ENCODE measurements at places on chromosomes 2 and 18.

DNA sequence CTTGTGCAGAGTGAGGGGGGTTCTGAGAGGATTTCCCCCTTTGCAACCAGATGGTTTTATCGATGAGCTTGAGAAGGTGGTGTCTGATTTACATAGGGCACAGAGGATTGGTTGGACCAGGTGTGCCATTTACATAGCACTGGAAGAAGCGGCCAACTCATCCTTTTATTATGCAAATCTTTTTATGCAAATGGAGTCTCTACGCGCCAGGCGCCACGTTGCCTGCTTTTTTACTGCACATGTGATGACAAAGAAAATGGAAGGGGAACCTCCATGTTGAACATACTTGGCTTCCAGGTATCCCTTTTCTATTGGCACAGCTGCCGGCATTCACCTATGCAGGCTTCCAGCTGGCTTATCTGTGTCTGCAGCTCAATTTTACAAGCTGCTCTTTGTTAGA is 18.4 kb upstream of the TXNL4A start:
- DNase-seq, result no peak

GRCh38 chr2:218223046-218223445 is 6.1 kb downstream of the ARPC2 start:
- DNase-seq, result no peak

DNA sequence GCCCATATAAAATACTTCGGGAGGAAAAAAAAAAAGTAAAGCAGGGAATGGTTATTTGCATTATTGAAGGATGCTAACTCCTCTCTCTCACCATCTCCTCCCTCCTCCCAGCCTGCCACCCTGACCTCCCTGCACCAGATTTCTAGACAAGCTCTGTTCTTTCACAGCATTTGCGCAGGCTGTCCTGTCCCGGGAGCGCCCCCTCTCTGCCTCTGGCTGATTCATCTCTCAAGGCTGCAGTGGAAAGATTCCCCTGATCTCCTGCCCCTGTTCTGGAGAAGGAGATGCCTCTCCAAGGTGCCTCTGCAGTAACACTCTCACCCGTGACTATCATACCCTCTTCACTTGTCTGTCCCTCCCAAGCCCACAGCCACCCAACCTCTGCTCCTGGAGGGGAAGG is 38.5 kb downstream of the COL4A4 start:
- DNase-seq, result peak; percentile 5

DNA sequence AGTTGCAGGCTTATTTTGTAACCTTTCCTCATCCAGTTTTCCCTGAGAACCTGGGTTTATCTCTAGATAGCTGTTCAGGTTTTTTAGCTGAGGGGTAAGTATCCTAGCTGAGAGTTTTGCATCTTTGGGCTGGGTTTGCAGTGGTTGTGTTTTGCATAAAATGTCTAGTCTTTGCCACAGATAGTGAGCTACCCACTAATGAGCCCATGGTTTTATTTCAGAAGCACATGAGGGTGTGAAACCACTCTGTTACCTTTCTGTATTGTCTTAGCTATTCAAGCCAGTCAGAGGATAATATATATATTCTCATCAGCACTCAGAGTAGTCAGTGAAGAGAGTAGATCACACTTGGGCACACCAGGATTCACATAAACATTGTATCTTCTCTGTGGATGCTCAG is 24.6 kb upstream of the TXNDC2 start:
- no peak for DNase-seq

DNA sequence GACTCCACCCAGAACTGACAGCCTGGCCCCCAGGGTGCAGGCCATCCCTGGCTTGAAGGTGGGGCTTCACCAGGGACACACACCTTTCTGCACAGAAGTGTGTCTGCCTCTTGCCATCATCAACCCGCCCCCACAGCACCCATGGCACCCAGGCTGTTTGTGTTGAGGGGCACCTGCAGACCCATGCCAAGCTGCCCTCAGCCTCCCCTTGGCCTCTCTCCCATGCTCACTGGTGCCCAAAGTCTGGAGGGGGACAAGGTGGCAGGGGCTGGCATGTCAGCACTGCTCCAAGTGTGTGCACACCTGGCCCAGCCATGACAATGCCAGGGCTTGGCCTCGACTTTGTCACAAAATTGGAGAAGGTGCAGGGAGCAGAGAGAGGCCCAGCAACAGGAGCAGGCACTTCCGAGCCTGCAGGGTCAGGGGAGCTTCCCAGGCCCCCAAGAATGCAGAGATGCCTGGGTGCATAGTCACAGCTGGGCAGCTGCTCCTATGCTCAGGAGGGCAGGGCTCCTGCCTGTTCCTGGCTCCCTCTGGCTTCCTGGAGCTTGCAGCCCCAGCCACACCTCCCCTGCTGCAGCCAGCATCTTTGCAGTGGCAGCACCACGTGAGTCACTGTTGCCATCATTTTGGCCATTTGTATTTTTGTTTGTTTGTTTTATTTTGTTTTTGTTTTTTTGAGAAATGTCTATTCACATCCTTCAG is 280.6 kb upstream of the UBE2E3 start:
- no peak for DNase-seq

GRCh38 chr18:74499633-74500032 is 3.5 kb downstream of the CNDP2 start:
- DNase-seq, result peak; percentile 83

DNA sequence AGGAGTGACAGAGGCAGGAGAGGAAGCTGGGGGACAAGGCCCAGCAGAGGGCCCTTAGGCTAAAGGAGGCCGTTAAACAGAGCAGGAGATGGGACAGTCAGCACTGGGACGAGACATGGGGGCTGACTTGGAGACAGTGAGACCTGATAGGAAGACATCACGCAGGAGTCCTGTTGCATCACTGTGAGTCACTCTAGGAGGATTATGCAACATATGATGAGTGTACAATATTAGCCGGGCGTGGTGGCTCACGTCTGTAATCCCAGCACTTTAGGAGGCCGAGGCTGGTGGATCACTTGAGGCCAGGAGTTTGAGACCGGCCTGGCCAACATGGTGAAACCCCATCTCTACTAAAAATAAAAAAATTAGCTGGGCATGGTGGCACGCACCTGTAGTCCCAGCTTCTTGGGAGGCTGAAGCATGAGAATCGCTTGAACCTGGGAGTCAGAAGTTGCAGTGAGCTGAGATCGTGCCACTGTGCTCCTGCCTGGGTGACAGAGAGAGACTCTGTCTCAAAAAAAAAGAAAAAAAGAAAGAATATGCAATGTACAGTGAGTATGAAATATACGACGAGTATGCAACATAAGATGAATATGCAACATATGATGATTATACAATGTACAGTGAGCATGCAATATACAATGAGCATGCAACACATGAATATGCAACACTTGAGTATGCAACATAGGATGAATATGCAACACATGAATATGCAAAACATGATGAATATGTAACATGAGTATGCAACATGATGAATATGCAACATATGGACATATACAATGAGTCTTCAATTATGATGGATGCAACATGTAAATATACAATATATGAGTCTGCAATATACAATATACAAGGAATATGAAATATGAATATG is 83.3 kb upstream of the ID2 start:
- DNase-seq, result peak; percentile 50
